ENCODE measurements at places on chromosomes 3 and 15.

- no peak for DNase-seq
Observed at GRCh38 chr3:140091143-140091542, 156.2 kb downstream of the CLSTN2 start.

- no peak for DNase-seq
Observed at GRCh38 chr3:60989626-60990441, 261.4 kb downstream of the FHIT start.

- DNase-seq: no peak
Observed at GRCh38 chr3:109316162-109316730, at the start of gene DPPA2. DPPA2 (minus strand) TSS chr3:109316517; CDS start chr3:109314542, 1,975 bp downstream.

DNA sequence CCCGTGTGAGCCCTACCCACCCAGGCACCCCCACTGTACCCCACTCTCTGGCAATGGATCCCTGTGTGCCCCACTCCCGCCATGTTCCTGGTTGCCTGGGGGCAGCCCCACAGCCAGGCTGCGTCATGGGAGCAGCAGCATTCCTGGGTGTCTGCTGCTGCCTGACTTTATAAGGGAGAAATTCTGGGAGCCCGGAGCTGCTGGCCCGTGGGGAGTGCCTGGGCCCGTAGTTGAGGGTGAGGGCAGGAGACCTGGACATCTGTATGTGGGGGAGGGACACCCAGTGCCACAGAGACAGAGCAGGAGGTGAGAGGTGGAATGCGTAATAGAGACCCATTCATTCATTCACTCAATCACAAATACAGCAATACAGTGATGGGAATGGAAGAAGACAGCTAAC lies 15.1 kb downstream of the CSPG4 start:
- DNase-seq: no peak

DNA sequence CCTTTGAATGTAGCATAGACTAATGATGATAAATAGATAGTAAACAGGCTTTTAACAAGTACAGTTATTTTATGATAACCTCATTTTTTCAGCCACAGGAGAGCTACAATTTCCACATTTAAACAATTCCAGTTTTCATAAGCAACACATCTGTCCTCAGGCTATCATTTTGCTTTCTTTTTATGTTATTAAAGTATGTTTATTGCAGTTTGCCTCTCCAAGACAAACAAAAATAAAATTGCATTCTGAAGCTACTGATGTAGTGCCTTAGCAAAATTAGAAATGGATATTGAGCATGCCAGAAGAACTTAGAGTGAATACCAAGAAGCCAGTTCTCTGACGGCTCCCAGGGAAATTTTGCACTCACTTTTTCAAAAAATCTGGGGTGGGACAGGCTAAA lies 140.6 kb upstream of the ABHD17C start:
- no peak for DNase-seq

GRCh38 chr3:173733029-173733652 lies 335.6 kb downstream of the NLGN1 start:
- peak; percentile 45 for DNase-seq

GRCh38 chr3:196537319-196537984 lies 22.3 kb upstream of the SMCO1 start:
- DNase-seq: peak; percentile 65

DNA sequence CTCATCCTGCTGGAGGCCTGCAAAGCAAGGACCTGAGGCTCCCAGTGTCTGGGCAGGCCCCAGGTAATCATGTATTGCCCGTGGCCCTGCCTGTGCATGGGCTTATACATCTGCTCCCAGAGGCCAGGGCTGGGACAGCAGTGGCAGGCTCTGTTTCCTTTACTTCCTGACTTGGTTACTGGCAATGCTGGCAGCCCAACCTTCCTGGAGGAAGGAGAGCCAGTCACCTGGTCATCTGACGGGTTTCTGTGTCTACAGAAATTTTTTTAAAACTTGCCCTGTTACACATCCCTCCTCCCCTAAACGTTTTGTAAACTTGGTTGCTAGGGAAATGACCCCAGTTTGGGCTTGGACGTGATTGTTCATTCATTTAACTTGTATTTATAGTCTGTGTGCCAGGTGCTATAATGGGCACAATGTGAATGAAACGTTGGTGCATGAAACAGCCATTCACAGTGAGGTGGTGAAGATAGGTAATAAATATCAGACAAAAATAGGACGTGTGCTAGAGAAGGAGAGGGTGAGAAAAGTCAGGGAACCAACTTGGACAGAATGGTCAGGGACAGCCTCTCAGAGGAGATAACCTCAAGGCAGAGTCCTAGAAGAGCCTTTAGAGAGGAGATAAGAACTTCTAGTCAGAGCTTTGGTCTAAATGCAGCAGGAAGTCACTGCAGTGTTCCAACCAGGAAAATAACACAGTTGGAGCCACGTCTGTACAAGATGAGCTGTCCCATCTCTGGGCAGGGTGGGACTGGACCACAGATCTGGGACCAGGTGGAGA lies 14.1 kb downstream of the TEX264 start:
- no peak for DNase-seq

- DNase-seq: peak; percentile 46
Observed at GRCh38 chr3:197309528-197310361, 11.3 kb upstream of the DLG1 start.

DNA sequence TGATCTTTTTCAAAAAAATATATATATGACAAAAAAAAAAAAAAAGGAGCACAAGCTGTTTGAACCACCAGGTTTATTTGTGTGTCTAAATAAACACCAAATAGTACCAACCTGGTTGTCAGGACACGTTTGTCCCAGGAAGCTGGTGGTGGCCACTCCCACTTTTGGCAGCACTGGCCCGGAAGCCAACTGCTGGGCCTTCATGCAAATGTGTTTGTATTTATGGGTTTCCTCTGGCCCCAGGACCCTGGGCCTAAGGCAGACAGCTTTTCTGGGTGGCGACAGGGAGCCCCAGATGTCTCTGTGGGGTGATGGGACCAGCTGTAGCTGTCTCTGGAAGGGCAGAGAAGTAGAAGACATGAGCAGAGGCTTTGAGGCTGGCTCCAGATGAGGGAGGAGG lies 31.6 kb downstream of the PRKCD start:
- no peak for DNase-seq

DNA sequence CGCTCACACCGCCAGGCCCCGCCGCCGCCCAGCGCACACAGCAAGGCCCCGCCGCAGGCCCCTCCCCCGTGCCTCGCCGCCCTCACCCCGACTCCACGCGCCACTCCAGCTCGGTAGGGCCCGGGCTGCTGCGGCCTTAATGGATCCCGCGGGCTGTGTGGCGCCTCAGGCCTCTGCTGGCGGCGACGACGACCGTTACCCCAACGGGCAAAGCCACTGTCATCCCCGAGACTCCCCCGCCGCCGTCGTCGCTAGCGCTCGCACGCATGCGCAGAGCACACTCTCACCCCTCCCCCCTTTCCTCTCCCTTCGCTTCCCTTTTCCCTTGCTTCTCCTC lies at the start of gene MSL2:
Gene MSL2, minus strand, starts transcription at position 272 of the 337 bp plus-strand sequence. CDS start 1,222 bp downstream, outside the sequence.
- no peak for DNase-seq

GRCh38 chr15:29319823-29320222 lies 50.2 kb upstream of the NSMCE3 start:
- DNase-seq: no peak

GRCh38 chr3:49081429-49081828 lies 12.4 kb downstream of the QRICH1 start:
- DNase-seq: no peak

GRCh38 chr3:33438284-33438668 lies 1.9 kb downstream of the UBP1 start:
- peak; percentile 51 for DNase-seq

DNA sequence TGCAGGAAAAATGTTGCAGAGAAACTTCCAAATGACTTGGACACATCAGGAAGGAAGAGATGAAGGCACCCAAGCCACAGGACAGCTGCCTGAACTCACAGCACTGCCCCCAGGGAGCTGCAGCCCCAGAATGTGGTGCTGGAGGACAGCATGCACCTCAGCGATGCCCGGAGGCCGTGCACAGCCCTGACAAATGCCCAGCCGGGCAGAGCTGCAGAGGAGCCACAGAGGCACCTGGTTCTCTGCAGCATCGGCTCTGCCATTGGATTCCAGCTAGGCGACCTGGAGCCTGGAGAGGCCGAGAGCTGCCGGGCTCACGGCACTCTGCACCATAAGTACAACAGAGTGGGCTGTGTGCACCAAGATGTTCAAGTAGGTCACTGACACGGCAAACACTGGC lies 97.5 kb downstream of the OCA2 start:
- no peak for DNase-seq

- DNase-seq: no peak
Observed at GRCh38 chr3:72996121-72996472, 514 bp upstream of the PPP4R2 start.

- no peak for DNase-seq
Observed at GRCh38 chr3:35079403-35079802, 559.9 kb upstream of the ARPP21 start.

GRCh38 chr15:22262613-22263020 lies 182.3 kb downstream of the OR4M2 start:
- no peak for DNase-seq

DNA sequence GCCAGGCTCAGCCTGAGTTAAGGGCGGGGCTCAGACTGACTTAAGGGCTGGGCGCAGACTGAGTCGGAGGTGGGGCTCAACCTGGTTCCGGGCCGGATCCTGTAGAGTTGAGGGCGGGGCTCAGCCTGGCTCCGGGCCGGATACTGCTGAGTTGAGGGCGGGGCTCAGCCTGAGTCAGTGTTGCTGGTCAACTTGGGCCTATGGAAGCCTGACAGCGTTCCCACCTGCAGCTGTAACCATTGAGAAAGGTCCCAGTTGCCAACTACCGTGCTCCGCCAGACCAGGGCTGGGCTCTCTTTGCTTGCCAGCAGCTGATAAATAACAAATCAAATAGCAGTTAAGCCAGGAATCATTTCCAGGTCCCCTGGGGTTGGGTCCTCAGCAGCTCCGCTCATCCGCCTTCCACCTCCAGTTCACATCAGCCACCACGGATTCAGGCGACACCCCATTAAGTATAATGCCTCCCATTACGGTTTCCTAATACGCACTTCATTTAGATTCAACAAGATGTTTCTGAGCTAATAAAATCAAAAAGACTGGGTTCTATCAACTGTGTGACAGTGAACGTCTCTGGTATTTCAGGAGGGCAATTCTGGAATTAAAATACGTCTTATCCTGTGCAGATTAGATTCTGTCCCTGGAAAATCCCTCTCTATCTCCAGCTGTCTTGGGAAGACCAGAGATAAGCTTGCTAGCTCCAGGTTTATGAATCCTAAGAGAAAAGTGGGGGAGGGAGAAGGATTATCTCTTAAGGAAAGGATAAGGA lies 7.3 kb downstream of the GRIP2 start:
- DNase-seq: no peak

DNA sequence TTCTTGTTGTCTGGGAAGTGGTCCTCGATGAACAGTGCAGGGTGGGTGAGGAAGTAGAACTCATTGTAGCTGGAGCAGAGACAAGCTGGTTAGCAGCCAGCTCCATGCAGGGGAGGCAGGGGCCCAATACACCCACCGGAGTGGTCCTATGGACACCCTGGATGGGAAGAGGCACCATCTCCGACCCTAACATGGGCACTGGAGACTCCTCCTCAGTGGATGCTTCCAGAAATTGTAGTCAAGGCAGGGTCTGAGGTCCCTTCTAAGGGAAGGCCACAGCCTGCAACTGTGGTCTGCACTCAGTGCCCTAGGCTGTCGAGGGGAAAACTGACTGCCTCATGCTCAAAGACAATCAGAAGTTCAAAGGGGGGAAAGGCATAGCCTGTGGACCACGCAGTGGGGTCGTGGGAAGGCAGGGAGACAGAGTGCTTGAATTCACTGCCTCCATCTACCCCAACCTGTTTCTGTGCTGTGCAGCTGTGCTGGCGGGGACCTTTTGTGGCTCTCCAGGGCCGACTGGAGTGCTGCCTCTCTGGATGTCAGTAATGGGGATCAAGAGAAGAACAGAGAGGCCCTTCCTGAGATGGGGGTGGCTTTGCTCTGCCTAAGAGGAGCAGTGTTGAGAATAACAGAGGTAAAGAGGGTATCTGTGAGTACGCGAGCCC lies 41.9 kb downstream of the KY start:
- no peak for DNase-seq

- DNase-seq: no peak
Observed at GRCh38 chr15:40380636-40381035, 1.9 kb upstream of the KNSTRN start.

- no peak for DNase-seq
Observed at GRCh38 chr3:39917065-39917773, 107.8 kb downstream of the MYRIP start.
